ENCODE measurements at places on chromosomes 11 and 22. TPM values are rescaled to one million over a fixed set of nuclear protein-coding genes. Genes with fewer than 3 reads are reported as not detected.
A peak's percentile ranks its signal among the peaks of the same experiment; 100 is the strongest.

- DNase-seq: no peak
Measured at GRCh38 chr11:12287374-12288211, 89.8 kb upstream of the PARVA start.

- DNase-seq: no peak
Measured at GRCh38 chr11:70836071-70836470, 416.3 kb downstream of the SHANK2 start.

- no peak for DNase-seq
Measured at GRCh38 chr11:65380460-65381119, 1.9 kb downstream of the SLC25A45 start.

DNA sequence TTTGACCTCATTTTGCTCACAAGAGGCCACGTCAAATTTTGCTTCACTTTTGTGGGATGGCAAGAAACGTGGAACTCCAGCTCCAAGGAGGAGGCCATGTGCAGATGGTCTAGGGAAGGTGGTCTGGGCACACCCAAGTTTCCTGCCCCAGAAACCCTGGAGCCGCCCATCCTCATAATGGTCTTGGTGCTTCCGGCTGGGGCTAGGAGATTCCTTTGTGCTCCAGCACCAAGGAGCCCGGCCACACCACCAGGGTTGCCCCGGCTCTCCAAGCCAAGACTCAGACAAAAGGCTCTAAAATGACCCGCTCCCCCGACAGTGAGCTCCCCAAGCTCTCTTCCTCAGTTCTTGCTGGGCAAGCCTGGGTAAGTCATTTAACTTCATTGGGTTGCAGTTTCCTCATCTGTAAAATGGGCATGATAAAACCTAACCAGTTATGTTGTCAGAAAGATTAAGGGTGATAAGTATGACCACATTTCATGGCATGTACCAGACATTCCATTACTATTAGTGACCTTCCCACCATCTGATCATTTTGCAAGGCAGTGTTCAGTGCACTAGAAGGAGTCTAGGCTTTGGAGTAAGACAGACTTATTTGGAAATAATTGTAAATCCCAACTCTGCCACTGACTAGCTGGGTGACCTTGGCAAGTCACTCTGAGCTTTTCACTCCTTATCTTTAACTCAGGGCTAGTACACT is 23.3 kb downstream of the DKK3 start:
- DNase-seq: no peak

- no peak for DNase-seq
Measured at GRCh38 chr11:20488352-20488751, 100.8 kb downstream of the PRMT3 start.

GRCh38 chr11:61281581-61282250 is 13.4 kb downstream of the VWCE start:
- peak; percentile 61 for DNase-seq

DNA sequence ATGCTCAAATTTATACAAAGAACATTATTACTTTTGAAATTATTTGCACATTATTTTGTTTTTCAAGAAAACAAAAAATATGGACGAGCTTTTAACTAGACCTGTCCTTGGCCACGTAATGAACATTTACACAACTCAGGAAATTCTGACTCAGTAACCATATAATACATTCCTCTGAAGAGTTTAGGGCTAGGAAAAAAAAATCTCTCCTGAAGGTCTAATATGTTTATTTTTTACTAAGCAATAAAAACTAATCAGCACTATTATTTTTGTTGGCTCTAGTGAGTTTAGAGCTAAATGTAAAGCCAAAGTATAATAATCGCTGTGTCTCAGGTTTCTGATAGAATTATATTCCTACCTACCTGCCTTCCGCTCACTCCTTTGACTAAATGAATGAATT is 187.5 kb downstream of the SWAP70 start:
- no peak for DNase-seq

DNA sequence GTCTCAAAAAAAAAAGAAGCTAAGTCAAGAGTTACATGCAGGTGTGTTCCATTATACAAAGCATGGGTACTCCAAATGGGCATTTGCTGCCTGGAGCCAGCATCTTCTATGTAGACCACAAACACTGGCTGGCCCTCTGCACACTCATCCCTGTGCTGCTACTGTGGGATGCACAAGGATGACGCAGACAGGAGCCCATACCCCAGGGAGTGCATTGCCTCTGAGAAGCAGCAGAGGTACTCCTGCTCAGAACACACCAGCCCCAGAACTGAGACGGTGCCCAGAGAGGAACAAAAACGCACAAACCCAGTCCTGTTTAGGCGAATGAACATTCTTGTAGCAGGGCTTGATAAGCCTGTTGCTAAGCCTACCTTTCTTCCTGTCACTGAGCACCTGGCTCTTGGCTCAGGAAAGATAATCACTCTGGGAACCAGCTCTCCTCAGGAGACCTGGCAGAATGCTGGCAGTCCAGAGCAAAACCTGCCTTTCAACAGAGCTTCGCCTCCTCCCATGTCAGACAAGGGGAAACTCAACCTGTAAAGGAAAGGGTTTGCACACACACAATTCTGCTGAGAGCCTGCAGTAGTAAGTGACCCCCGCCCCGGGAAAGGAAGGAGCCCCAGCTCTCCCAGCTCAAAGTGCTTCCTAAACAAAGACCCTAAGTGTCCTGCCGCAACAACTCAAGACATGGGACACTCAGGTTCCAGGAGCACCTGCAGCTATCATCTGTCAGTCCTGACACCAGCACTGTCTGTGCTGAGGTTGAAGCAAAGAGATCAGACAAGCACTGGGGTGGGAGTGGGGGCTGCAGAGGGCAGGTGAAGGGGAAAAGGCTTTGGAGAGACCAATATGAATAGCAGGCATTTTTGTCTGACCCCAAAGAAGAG is 145.7 kb downstream of the TENM4 start:
- DNase-seq: peak; percentile 30

DNA sequence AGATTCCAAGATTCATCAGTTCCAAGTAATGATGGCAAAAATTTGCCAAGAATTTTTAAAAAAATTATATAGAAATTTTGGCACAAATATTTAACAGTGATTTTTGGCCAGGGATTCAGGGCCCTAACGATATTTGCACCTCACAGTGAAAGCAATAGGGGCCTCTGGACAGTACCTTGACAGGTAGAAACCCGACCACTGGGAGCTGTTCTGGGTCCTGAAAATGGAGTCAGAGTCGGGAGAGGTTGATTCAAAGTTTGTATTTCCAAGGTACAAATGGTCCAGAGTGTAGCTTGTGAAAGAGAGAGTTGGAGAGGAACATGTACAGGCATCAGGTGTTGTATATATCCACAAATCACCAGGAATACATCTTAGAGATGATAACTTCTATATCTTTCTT is 41.6 kb downstream of the MRGPRX2 start:
- no peak for DNase-seq

- no peak for DNase-seq
Measured at GRCh38 chr11:118233377-118233776, 8.6 kb upstream of the JAML start.

DNA sequence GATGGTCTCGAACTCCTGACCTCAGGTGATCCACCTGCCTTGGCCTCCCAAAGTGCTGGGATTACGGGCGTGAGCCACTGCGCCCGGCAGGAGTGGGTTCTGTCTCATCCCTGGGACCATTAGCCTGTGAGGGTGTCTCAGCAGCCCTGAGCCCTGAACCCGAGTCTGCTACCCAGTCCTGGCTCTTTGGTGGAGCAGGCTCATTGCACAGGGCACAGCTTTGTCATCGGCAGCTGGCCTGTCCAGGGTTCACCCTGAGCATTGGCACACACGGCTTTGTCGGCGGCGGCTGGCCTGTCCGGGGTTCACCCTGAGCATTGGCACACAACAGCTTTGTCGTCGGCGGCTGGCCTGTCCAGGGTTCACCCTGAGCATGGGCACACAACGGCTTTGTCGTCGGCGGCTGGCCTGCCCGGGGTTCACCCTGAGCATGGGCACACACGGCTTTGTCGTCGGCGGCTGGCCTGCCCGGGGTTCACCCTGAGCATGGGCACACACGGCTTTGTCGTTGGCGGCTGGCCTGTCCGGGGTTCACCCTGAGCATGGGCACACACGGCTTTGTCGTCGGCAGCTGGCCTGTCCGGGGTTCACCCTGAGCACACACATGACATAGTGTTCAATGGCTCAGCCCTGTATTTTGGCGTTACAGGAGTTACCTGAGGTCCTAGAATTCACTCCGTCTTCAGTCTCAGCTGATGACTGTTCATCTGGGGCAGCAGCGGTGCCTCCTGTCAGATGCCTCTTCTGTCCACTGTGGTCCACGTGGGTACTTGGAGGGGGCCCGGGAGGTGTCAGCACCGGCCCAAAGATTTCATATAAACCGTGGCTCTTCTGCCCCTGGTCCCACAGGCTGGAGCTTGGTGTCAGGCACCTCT is 1082.5 kb downstream of the BRD1 start:
- DNase-seq: peak; percentile 4

GRCh38 chr11:64131683-64132190 is 34.2 kb downstream of the MACROD1 start:
- DNase-seq: no peak

- DNase-seq: no peak
Measured at GRCh38 chr11:12066056-12066798, 44.2 kb upstream of the MICAL2 start.

DNA sequence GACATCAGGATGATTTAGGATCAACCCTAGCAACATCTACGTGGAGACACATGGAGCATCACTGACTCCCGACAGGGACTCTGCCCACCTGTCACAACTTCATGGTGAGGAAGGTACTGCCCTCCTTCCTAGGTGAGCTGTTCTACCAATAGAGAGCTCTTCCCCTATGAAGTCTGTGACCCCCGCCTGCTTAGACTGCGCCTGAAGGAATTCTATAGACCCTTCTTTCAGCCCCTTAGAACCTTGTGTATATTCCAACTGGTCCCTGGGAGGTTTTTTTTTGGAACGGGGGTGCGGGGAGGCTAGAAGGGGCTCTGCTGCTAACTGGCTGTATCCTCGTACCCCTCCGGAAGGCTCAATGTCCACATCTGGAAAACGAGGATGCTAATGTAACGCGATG is 566 bp downstream of the INTS4 start:
- no peak for DNase-seq

DNA sequence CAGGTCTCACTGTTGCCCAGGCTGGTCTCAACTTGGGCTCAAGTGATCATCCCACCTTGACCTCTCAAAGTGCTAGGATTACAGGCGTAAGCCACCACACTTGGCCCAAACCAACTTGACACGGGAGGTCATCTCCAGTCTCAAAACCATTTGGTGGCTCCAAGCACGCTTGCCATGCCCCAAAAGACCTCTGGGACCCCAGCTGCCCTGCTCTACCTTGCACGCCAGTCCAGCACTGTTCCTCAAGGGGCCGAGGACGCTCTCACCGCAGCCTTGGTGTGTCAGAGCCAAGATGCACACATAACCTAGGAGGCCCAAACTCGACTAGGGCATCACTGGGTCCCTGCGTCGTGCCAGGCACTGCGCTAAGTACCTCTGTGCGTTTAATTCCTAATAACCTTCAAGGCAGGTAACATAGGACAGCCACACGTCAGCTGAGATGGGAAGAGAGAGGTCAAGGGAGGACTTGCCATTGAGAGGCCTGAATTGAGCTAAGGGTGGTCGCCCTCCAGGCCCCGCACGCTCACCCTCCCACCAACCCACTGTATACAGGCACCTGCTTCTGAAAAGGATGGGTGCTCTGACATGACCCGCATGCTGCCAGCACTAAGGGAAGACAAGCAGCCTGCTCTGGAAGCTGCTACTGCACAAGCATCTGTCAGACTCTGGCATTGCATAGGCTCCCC is 4.6 kb upstream of the GAS2L1 start:
- no peak for DNase-seq

GRCh38 chr11:113967361-113967760 is 7.5 kb upstream of the HTR3A start:
- DNase-seq: no peak

The LPXN gene
- total RNA-seq: 10.4 TPM

The OR52H1 gene
- total RNA-seq: 0.31 TPM

The HORMAD2 gene
- not detected for total RNA-seq

The FTH1 gene
- 1,217 TPM for total RNA-seq

The BCL2L13 gene
- 25.7 TPM for total RNA-seq

The TUBA8 gene
- total RNA-seq: 1.6 TPM

Measured in pancreas (tissue), 10 donors.